ENCODE measurements at places on chromosomes 3 and 15. TPM values are rescaled to one million over a fixed set of nuclear protein-coding genes. Genes with fewer than 3 reads are reported as not detected.

Gene LHFPL4
- total RNA-seq, result not detected

Gene TM6SF1
- 2.2 TPM for total RNA-seq

Gene ANO10
- 8.5 TPM for total RNA-seq

Gene ERC2
- total RNA-seq, result not detected

Gene IGSF10
- total RNA-seq, result not detected

Gene SAMD7
- not detected for total RNA-seq

Gene NRG4
- total RNA-seq, result not detected

Gene BAHD1
- total RNA-seq, result 18.8 TPM
